Stimulated activated CD4-positive, alpha-beta T cell treated with anti-CD3 and anti-CD28 coated beads, Interleukin-4, amount 100 ng/mL, for 4 hours (primary cell): ENCODE measurements at places on chromosomes 16 and 17.

DNA sequence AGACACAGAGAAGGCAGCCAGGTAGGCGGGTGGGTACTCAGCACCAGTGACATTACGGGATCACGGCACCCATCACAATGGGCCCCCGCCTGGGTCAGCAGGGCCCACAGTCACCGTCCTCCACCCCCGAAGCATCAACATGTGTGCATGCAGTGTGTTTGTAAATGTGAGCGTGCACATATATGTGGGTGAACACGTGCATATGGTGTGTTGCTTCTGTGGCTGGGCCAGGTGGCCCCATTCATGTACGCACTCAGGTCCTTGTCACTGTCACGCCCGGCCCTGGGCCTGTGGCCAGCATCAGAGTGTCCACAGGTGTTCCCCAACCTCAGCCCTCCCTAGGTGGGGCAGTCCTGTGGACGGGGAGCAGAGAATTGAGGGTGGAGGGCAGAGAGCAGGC lies 37.1 kb downstream of the TNFRSF13B start:
- no peak for DNase-seq

DNA sequence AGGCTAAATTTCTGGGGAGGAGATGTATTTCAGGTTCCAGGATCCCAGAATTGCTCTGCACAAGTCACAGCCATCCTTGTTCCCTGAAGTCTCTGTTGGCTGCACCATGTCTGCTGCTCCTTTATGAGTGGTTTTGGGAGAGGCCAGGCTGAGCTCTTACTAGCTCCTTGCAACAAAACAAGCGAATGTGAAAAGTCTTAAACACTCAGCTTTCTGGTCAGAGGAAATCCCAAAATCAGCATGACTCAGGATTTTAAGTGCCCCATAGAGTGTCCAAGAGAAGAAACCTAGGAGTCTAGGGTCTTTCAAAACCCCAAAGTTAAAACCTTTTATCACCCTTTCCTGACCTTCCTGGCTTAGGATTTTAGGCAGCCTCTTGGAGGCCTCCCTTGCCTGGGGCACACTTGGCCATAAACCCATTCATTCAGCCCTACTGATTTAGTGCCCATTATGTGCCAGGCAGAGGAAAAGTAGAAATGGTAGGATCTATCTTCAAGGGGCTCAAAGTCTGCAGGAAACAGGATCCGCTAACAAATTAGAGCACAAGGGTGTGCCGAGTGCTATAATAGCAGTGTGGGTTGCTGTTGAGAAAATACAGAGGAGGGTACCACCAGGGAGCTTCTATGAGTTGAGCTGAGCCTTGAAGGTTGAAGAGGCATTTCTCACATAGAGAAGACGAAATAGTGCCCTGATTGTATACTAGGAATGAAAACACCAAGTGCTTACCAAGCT lies 36.9 kb downstream of the SOST start:
- no peak for DNase-seq

DNA sequence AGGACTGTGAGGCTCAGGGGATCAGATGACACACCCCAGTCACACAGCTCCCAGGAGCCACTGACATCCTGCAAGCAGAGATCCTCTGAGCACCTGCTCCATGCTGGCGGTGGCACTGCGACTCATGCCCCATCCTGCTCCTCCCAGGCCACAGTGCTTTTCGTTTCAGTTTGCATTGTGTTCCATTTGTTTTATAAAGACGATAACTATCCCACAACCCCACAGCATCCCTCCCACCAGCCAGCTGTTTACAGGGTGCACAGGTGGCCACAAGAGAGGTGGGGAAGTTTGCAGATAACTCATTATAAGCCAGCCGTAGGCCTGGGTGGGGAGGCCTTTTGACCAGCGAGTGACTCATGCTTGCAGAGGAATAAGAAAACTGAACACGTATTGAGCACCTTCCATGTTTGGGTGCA lies 28.2 kb downstream of the BCO1 start:
- DNase-seq, result no peak

DNA sequence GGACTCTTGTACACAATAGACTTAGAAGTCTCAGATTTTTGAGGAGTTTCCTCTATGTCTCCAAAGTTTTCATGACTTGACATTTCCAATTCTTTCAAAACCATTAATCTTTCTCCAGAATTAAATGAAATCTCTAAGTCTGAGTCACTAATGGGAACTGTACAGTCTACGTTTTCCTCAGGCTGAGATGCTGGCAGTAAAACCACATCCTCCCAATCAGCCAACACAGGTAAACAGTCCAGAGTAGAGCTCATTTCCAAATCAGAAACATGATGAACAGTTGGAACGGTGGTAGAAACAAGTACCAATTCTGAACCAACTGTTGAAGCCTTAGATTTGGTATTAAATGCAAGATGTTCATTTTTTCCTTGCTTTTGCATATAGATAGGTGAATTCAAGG lies 7.9 kb downstream of the ERI2 start:
- DNase-seq, result no peak

- no peak for DNase-seq
Measured at GRCh38 chr17:63696381-63696961, 3.5 kb downstream of the LIMD2 start.

GRCh38 chr16:29182501-29182900 lies 197.6 kb downstream of the LAT start:
- DNase-seq, result no peak

DNA sequence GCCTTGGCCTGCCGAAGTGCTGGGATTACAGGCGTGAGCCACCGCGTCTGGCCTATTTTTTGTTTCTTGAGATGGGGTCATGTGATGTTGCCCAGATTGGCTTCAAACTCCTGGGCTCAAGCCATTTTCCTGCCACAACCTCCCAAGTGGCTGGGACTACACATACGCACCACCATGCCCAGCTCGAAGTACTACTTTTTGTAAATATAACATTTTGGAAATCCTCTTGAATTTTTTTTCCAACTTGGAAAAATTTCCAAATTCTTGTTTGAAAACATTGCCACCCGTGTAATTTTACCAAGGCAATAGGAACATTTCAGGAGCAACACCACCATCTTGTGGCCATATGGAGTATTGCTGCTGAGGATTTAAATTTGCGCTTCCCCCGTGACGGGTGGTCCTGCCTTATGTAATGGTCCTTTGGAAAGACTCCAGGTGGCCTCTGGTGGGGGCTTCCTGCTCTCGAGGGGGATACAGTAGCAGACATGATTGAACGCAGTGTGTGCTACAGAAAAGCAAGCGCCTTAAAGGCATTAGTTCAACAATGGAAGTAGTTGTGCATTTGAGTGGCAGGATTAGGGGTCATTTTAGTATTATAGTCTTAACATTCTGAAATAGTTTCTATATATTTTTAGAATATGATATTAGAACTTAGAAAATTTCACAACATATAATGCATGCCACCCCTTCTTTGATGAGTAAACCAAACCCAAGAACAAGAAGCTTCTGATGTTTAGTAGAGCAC lies 8.0 kb downstream of the FLYWCH1 start:
- DNase-seq, result peak; percentile 37
